Amniotic epithelial cell (primary cell): ENCODE measurements at places on chromosomes 12 and 14.
A peak's percentile ranks its signal among the peaks of the same experiment; 100 is the strongest.

- DNase-seq, result no peak
Observed at GRCh38 chr12:3214526-3215365, 137.6 kb downstream of the TSPAN9 start.

DNA sequence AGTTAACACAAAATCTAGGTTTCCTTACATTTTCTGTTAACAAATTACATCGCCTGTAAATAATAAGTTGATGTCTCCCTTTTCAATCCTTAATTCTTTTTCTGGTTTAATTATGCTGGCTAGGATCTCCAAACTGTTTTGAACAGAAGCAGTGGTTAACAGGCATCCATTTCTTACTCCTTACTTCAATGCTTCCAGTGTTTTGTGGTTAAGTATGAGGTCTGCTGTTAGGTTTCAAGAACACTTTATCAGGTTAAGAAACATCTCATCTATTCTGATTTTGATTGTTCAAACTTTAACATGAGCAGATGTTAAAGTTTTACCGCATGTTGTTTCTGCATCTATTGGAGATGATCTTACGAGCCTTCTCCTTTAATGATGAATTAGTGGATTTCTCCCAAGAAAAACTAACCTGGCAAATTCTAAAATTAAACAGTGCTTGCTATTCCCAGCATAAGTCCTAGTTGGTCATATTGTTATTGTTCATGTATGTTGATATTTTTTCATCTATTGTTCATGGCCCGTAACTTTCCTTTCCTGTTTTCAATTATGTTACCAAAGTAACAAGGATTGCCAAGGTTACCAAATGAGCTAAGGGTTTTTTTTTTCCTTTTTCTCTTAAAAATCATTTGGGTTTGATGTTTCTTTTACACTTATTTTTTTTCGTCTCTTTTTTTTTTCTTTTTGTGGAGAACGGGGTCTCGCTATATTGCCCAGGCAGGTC, 33.4 kb downstream of the POLE start:
- DNase-seq, result peak; percentile 16

- DNase-seq, result peak; percentile 36
Observed at GRCh38 chr12:94643606-94644005, 6.8 kb downstream of the TMCC3 start.

GRCh38 chr12:29921307-29921706, 137.6 kb upstream of the TMTC1 start:
- DNase-seq, result peak; percentile 53

DNA sequence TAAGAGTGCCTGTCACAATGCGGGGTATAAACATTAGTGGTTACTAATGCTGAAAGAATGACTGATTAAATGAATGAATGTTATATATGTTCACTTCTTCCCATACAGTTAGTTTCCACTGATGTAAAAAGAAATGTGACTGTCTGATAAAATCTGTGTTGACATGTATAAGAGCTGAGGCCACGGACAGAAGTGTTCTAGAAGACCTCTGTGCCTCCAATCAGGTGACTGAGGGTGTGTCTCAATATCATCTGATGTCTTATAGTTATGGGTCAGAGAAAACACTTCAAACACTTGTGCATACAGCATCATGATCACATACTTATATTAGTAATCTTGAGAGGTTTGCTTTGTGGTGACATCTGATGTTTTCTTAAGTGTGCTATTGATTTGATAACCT, 183.4 kb downstream of the TTC7B start:
- DNase-seq, result peak; percentile 43

GRCh38 chr12:56581418-56582145, 48.5 kb downstream of the BAZ2A start:
- DNase-seq, result peak; percentile 32

- no peak for DNase-seq
Observed at GRCh38 chr12:119594772-119595445, 1.3 kb downstream of the TMEM233 start.
